Kasumi-1 (cell line): ENCODE measurements at places on chromosomes 7 and 10.
A peak's percentile ranks its signal among the peaks of the same experiment; 100 is the strongest.

GRCh38 chr10:79176949-79177602, 108.3 kb downstream of the ZMIZ1 start:
- peak; percentile 12 for DNase-seq

DNA sequence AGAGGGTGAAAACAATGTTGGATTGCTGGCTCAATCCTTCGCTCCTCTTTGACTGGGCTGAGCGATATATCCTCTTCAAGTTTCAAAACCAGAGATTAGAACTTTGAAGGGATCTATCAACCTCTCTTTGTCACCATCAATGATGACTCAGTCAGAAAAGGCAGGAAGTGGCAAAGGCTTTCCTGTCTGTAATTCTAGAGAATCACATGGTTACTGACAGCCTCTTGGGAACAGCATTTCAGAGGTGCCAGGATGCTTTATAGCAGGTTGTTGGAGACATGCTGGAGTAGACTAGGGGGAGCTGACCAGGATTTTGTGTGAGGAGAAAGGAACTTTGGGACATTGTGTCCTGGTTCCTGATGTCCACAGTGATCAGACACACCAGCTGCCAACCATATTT, 81.3 kb downstream of the PRKCQ start:
- DNase-seq = peak; percentile 68

GRCh38 chr10:114046087-114046458, 2.4 kb downstream of the ADRB1 start:
- no peak for DNase-seq

GRCh38 chr7:25829663-25830062, 322.3 kb upstream of the NFE2L3 start:
- DNase-seq = no peak

GRCh38 chr10:83925133-83925532, 214.2 kb upstream of the GHITM start:
- DNase-seq = no peak

DNA sequence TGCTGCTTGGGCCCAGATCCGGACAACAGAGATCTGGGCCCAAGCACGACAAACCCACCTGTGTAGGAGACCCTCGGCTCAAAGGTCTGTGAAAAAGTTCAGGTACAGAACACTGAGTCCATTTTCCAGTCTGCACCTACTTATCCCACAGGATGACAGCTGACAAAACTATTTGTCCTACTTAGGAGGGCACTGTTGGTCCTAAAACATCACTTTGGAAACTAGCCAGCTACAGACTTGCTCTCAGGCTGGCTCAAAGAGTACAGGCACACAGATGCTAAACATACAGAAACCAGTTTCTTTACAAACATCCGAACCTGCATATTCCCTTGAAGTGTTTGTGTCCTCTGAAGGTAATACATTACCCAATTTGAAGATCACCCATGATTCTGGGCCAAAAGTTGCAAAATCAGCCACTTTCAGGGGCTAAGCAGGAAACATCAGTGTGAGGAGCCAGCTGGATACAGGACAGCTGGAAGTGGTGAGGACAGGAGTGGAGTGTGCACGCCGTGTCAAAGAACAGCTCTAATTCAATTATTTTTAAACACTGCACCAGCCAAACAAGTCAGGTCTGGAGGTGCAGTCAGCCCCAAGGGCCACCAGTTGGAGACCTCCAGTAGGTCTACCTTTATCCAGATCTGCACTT, 88.5 kb downstream of the NOC3L start:
- no peak for DNase-seq

DNA sequence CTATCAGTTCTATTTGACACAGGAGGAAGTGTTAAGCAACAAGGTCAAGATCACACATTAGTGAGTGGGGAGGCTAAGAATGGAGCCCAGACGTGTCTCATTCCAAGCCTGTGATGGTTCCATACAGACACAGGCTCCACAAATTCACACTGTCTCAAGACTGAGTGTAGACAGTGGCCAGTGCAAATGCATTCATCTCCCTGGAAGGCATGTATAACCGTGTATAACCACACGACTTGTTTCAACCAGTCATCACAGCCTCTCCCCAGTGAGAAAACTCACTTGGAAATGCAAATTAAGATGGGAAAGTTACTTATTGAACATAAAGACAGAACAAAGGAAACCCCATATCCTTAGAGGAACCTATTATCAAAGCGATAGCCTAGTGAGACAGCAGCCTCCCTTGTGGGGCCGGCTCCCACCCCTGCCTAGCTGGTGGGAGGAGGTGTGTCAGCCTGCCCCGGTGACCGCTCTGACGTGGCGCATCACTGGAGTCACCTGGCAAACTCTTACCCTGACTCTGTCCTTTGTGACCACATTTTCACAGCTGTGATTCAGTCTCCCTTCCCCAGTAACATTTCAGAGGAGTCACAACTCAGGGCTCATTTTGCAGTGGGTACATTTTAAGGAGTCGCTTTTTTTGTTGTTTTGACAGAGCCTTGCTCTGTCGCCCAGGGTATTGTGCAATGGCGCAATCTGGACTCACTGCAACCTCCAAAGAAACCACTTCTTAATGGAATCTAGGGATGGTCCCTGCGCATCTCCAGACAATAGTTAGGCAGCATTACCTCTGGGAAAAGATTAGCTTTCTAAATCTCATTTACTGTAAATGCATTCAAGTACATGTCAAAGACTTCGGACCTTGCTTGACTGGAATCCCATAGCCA, 126.6 kb upstream of the PARD3 start:
- no peak for DNase-seq

- DNase-seq = no peak
Observed at GRCh38 chr7:155191901-155192478, 105.7 kb upstream of the INSIG1 start.

GRCh38 chr10:100743626-100744135, 1.7 kb upstream of the PAX2 start:
- DNase-seq = peak; percentile 86

GRCh38 chr10:72272689-72273409, 875 bp upstream of the DDIT4 start:
- DNase-seq = peak; percentile 70

- peak; percentile 76 for DNase-seq
Observed at GRCh38 chr10:49761789-49762565, at the start of gene OGDHL. Gene OGDHL (minus strand): TSS chr10:49762323. CDS start chr10:49758592, 3,731 bp downstream.

GRCh38 chr10:4283846-4284610, 499.0 kb upstream of the KLF6 start:
- DNase-seq = no peak

DNA sequence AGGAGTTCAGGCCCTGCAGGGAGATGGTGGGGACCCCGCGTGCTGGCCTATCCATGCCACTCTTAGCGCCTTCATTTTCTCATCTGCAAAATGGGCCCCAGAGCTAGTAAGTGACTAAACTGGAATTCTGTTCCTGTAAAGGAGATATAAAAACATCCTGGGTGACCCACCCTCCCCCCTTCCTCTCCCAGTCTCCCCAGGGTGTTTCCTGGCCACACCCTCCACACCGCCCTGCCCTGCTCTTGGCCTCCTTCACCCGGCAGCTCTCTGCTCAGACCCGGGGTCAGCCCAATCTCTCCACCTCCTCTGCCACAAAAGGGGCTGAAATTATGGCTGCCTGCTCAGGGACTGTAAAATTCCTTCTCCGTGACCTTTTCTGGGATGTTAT, 70.7 kb downstream of the C10orf105 start:
- no peak for DNase-seq

- DNase-seq = no peak
Observed at GRCh38 chr7:73901231-73901822, 40.4 kb downstream of the TMEM270 start.

GRCh38 chr7:1946025-1946772, 276.1 kb downstream of the ELFN1 start:
- no peak for DNase-seq

DNA sequence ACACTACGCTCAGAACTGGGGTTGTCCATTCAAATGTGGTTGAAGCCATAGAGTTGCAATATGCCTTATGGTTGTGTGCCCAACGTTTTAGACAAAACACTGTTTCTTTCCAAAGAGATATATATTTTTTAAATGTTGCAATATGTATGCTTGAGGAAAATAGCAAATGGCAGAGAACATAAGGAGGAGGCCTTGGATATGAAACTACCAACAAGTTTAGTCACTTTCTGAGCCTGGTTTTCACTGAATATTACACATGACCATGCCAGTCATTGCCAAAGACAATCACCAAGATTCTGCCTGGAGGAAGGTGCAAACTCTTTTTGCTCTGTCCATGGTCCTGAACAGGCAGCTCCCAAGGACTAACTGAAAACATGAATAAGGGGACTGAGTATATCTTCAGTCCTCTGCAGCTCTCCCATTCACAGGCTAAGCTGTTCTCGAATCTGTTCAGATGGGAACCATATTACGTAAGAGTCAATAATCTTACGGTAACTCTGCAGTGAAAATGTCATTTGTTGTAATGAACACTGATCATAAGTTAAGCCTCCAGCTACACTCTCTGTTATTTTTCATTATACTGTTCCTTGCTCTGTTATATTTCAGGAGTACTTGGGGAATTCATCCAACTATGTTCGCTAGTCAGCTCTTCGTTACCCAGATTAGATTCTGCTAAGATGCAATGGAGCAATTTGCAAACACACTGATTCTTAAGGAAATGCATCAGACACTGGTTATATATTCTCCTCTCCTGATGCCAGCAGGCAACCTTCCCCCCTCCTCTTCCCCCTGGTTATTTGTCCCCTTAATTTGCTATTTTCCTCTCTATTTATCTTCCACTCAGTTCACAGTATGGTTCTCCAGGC, 90.7 kb upstream of the C1QL3 start:
- DNase-seq = peak; percentile 39

DNA sequence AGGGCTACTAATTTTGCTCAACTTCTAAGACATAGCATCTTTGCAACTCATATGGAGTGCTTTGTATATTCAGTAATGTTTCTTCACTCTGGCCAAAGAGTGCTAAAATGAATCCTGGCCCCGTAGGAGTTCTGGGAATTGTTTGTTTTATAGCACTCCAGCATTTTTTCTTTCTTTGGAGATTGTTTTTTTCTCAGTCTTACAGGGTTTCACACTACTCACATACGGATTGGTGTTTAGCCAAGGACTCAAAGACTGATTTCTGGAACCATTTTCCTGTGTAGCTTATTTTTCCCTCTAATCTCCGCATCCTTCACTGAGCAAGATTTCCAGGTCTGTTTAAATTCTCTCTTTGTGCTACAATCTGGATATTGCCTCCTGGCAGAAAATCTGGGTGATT, 6.4 kb downstream of the TAS2R41 start:
- no peak for DNase-seq

DNA sequence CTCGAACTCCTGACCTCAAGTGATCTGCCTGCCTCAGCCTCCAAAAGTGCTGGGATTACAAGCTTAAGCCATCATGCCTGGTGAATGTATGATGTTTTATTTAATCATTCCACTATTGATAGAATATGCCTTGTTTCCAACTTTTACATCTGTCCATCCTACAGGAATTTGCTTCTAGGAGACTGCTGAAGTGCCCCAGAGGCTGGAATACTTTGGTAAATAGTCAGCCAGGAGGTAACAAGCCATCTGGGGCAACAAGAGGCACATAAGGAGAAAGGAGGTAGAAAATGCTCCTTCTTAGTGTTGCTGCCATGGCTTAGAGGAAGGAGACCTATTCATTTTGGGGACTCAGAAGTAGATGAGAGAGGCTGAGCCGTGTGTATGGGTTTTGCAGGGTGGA, 14.8 kb downstream of the PLCE1 start:
- no peak for DNase-seq

DNA sequence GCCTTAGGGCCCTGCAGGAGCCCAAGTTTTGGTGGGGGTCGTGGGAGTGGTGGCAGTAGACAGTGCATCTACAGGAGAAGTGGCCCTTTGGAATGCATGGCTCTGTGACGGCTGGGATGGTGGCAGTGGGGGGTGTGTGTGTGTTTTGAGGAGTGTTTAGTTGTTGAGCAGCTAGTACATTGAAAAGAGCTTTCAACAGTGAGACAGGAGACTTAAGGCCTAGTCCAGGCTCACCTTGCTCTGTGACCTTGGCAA, 27.1 kb downstream of the ZNF775 start:
- no peak for DNase-seq

DNA sequence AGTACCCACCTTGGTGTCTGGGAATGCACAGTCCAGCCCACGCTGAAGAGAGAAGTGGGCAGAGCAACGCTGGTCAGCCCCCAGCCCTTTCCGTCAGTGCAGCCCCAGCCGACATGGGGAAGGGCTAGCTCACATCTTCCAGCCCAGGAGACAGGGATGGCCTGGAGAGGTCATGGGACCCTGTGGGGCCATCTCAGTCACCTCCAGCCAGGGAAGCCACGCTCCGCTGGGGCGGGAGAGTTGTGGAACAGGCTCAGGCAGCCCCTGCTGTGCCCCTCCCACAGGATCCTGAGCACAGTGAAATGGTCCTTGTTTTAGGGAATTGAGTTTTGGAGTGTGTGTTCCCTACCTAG, 85.1 kb downstream of the PAXIP1 start:
- DNase-seq = no peak

- no peak for DNase-seq
Observed at GRCh38 chr10:42523098-42523497, 115.3 kb downstream of the ZNF33B start.

DNA sequence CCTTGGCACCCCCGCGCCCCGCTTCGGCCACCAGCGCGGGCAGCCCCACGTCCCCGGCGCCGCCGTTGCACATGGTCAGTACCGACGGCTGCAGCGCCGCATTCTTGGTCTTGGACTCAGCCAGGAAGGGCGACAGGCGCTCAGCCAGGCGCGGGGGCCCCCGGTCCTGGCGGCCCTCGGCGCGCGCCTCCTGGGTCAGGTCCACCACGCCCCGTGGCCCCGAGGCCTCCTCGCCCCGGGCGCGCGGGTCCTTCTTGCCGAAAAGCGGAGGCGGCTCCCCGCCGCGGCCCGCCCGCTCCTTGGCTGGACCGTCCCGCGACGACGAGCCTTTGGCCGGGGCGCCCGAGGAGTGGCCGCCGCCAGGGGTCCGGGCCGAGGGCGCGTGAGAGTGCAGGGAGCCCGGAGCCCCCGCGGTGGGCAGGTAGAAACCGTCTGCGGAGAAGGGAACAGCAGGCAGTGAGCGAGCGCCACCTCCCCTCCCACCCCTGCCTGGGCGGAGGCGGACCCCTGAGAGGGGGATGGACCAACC, 34.7 kb downstream of the TNRC18 start:
- DNase-seq = no peak

DNA sequence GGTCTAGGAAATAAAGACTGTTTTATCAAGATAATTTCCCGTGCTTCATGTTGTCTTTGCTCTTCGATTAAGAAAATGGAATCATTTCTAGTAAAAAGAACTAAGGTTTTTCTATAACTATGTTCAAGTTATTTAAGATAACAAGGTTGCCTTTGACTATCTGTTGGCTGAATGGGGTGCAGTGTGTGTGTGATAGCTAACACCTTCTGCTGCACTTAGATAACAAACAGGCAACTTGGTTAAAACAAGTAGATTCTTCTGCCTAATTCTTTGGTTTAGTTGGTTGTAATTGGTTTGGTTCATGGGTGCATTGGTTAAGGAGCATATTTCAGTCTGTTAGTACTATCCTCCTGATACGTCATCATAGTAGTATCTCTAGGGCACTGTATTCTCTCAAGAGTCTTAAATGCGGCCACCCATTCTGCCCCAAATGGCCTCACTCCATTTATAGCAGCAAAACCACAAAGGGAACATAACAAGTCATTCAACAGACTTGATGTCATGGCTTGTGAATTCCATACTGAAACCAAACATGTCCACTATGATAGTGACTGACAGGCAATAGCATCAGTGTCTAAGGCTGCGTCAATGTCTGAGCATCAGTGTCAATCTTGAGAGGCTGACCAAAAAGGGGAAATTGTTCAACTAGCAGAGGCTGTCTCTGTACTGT, 55.7 kb downstream of the CCDC3 start:
- no peak for DNase-seq
